ENCODE measurements at places on chromosomes 7 and 10. TPM values are rescaled to one million over a fixed set of nuclear protein-coding genes. Genes with fewer than 3 reads are reported as not detected.

KLF14 gene
- 0.15 TPM for total RNA-seq

CNPY1 gene
- 0.29 TPM for total RNA-seq

ICA1 gene
- 45.7 TPM for total RNA-seq

SFMBT2 gene
- 32.8 TPM for total RNA-seq

GBX1 gene
- total RNA-seq, result not detected

DENND2A gene
- total RNA-seq, result 7.6 TPM

DNA sequence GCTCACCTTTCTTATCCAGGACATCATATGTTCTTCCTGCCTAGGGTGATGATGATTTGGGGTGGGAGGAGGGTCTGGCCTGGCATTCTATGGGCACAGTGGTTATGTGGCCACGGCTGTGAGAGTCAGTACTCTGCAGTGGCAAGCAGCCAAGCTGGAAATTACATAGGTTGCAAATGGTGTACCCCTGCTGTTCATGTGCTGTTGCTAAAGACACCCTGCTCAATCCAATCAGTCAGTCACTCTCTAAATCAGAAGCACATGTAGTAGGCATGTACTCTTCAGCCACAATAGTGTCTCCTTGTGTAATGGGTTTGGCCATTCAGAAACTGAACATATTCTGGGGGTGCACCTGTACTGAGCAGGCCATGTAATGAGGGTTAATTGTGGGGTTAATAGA is 449.1 kb upstream of the ANKRD30A start:
- no peak for DNase-seq

- no peak for DNase-seq
Measured at GRCh38 chr10:113735913-113736312, 15.6 kb upstream of the PLEKHS1 start.

DNA sequence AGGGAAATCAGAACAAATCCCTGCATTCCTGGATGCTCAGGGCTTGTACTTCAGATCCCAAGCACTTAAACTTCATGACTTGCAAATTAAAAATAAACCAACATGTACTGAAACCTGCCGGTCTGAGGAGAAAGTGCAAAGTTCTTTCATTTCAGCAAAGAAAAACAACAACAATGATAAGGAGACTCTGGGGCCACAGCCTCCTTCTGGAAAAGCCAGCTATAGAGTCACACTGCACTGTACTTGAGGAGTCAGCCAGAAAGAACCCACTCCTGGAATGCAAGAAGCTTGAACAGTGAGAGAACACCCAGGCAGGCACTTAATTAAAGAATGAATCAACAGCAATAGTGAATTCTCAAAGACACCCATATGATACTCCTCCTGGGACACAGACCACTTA is 49.7 kb upstream of the TM9SF3 start:
- no peak for DNase-seq

DNA sequence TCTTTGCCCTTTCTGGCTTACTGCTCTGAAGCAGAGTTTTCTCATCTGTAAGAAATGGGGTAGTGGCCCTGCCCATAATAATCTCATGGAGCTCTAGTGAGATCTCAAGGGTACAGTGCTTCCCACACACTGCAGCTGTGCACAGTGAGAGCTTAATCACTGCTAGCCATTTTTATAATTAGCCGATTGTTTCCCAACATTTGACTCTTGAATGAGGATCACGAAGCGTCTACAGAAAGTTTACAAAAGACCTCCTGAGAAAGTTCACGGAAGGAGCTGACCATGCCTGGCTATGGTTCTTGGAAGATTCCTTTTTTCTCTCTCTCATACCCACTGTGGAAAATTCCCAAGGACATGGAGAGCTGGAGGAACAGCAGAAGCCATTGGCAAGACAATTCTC is 70.4 kb downstream of the FAM171A1 start:
- no peak for DNase-seq

DNA sequence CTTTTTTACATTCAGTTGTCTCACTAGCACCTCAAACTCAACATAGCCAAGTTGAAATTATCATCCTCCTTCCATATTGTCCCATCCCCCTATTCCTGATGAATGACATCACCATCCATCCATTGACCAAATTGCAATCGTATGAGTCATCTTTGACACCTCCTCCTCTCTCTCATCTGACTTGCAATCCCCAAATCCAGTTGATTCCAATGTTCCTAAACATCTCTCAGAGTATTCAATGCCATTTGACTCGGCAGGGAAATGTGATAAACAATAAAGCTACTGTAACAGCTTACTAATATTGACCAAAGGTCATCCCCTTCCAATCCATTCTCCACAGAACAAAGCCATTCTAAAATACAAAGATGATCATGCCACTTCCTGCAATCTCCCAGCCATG is 1047.8 kb downstream of the NRG3 start:
- no peak for DNase-seq

- no peak for DNase-seq
Measured at GRCh38 chr7:91352091-91352490, 87.9 kb downstream of the FZD1 start.

GRCh38 chr7:147798001-147798400 is 792.6 kb upstream of the C7orf33 start:
- DNase-seq, result no peak

DNA sequence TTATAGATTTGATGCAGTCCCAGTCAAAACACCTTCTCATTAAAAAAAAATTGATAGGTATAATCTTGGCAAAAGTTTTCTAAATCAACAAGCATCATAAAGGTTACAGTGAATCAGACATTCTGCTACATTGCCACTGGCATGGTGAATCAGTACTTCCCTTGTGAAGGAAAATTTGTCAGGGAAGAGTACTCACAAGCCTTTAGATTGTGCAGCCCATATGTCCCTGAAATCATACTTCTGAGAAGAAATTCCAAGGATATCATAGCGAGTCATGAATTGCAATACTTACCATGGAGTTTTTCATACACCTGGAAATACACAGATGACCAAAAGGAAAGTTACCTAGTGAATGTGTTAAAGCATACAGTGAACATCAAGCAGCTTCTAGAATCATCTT is 17.2 kb downstream of the VSTM2A start:
- DNase-seq, result no peak

- DNase-seq, result no peak
Measured at GRCh38 chr10:70832852-70833528, 17.2 kb downstream of the SGPL1 start.

DNA sequence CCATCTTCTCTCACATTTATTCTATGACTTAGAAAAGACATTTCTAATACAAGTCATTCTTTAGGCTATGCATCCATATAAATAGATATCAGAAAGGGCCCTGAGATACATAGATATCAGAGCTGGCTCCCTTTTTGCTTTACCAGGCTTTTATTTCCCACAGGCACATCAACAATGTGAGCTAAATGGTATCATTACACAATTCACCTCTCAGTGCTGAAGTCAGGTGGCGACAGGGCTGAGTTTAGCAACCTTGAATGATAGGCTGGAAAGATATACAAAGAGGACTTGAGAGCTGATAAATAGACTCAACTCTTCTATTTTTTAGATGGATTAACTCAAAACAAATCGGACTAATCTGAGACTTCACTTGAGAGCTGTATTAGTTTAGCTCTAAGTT is 189.2 kb upstream of the COL1A2 start:
- DNase-seq, result no peak

- no peak for DNase-seq
Measured at GRCh38 chr7:134024739-134025138, 102.4 kb upstream of the LRGUK start.

GRCh38 chr7:17300012-17300411 is 1.6 kb downstream of the AHR start:
- no peak for DNase-seq

DNA sequence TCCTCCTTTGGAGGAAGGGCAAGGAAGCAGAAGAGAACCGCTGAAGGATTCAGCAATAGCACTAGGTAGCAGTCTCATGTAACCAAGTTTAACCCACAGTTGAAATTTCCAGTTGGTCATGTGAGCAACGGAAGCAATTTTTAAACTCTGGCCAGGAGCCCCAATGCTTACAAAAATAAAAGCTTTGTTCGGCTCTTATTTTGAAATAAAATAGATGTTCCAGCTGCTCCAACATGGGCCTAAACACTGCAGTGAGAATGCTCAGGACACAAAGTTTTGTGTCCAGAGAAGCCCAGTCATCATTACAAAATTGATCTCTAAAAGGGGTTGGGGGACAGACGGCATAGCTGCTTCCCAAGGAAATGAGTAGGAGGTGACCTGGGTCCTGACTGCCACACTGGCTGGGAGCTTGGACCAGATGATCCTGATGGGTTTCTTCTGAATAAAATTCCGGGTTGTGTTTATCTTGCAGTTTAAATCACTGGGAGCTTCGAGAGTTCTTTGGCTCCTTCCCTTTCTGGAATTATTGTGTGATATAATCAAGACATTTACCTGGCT is 452 bp upstream of the TMEM140 start:
- DNase-seq, result no peak

- peak; percentile 58 for DNase-seq
Measured at GRCh38 chr7:73557397-73558257, at the start of gene BCL7B. TSS of gene BCL7B (minus strand) at chr7:73557690. CDS start at chr7:73557578, 112 bp downstream.

DNA sequence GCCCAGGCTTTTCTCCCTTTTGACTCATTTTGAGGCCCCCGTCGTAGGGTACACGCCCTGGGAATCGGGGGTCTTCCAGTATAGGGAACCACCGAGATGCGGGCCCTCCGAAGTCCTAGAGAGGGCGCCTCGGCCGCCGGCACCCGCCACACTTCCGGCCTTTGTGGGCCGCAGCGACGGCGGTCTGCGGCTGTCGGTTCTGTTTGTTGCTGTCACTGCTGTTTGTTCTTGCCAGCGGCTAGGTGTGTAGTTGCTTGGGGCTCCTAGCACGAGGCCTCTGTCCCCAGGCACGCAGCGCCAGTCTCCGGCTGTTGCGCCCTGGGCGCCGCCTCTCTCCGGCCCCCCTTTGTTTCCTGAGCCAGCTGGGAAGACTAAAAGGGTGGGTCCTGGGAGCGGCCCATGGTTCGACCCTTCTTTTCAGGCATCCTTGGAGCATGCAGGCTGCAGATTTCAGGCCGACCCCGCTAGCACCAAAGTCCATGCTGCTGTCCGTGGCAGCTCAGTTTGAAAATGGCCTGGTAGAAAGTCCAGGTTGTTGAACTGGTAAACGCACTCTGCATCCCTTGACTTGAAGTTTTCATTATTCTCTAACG is 17.8 kb upstream of the ZKSCAN1 start:
- no peak for DNase-seq

- no peak for DNase-seq
Measured at GRCh38 chr7:64314566-64314965, 805 bp downstream of the ZNF736 start.

- no peak for DNase-seq
Measured at GRCh38 chr7:103777440-103777839, 212.0 kb downstream of the RELN start.

- no peak for DNase-seq
Measured at GRCh38 chr7:7595451-7595850, 28.8 kb downstream of the MIOS start.

GRCh38 chr7:144487901-144488300 is 84.4 kb upstream of the NOBOX start:
- no peak for DNase-seq

Data from breast epithelium (tissue), 4 donors.